ENCODE measurements at places on chromosomes 7 and 10. TPM values are rescaled to one million over a fixed set of nuclear protein-coding genes. Genes with fewer than 3 reads are reported as not detected.

The CUZD1 gene
- 2.9 TPM for total RNA-seq

GRCh38 chr10:5518143-5518542, 6.6 kb upstream of the CALML3 start:
- DNase-seq = no peak

The COL13A1 gene
- total RNA-seq = 0.88 TPM

The LIPJ gene
- 0.19 TPM for total RNA-seq

DNA sequence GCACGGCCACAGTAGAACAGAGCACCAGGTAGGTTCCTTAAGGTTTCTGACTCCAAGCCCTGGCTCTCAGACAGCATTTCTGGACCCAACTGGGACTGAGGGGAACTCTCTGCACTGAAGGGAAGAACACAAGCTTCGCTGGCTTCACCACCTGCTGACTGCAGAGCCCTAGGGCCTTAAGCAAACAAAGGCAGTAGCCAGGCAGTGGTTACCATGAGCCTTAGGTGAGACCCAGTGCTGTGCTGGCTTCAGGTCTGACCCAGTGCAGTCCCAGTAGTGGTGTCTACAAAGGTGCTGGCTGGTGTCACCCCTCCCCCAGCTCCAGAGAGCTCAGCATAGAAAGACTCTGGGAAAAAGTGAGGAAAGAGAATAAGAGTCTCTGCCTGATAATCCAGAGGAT, 59.5 kb downstream of the SIRT1 start:
- DNase-seq = no peak

DNA sequence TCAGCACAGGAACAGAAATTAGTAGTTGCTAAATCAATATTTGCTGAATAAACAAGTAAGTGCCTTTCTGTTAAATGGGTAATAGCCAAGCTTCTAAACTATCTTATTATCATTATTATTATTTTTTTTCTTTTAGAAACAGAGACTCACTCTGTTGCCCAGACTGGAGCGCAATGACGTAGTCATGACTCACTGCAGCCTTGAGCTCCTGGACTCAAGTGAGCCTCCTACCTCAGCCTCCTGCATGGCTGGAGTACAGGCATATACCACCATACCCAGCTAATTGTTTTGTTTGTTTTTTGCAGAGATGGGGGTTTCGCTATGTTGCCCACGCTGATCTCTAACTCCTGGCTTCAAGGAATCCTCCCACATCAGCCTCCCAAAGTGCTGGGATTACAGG, 12.3 kb upstream of the ELN start:
- no peak for DNase-seq

DNA sequence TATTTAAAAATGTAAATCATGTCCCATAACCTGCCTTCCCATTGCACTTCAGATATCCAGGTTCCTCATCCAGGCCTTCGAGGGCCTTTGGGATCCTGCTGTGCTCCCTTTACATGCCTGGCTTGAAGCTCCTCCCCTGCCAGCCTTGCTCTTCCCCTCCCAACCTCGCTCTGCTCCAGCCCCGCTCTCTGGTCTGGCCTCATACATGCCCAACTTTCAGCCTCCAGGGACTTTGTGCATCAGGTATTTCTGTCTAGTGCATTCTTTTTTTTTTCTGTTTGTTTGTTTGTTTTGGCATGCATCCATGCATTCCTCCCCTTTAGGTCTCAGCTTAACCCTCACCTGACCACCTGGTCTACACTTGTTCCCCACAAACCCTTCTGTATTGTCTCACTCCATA, 160.3 kb downstream of the SNX10 start:
- DNase-seq = no peak

DNA sequence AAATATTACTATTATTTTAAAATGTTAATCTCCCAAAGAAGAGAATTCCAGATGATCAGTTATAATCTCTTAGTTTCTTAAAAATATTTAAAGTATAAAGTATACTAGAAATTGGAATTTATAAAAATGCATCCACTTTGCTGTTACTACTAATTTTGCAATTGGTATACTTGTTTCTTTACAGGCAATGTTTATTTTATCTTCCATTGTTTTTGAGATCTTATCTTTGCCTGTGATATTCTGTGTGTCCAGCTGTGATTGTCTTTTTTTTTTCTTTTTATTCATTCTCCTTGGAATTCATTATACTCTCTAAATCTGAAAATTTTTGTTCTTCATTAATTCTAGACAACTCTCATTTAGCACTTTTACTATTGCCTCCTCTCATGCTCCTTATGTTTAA, 652.6 kb downstream of the TNS3 start:
- DNase-seq = no peak

The FOXI2 gene
- 0.24 TPM for total RNA-seq

The EPDR1 gene
- 0.43 TPM for total RNA-seq

GRCh38 chr10:121324678-121325213, 273.5 kb downstream of the FGFR2 start:
- DNase-seq = no peak

DNA sequence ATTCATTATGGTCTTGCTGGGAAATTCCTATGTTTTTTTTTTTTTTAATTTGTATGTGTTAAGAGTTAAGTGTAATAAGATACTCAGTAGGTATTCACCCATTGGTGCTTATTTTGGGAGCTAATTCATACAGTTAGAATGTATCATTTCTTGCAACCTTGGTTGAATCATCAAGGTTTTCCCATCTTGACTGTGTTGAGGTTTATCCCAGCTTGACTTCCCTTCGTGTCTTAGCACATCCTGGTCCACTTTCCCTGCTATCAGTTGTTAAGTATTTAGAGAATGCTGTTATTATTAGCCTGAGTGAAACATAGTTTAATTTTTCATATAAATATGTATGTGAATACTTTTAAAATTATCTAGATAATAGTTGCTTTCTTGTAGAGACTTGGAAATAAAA, 20.8 kb downstream of the RALA start:
- DNase-seq = no peak

GRCh38 chr10:5945561-5946418, 31.6 kb downstream of the IL15RA start:
- DNase-seq = no peak

DNA sequence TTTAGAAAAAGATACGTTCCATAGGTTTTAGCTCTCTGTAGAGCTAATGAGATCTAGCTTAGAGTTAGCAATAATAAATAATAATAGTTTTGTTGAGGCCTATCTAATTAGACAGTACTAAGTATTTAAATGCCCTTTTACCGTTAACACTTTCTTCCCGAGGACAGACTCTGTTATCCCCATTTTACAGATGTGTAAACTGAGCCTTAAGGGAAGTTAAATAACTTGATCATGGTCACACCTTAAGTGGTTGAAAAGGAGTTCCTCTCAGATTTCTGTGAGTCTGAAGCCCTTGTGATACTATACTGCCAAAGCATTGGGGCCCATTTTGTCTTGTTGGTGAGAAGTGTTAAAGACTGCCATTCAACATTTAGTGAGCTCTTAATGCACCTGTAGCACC, 61.6 kb downstream of the CYP51A1 start:
- DNase-seq = no peak

GRCh38 chr10:26507441-26507840, 69.3 kb downstream of the APBB1IP start:
- DNase-seq = no peak

The TMEM130 gene
- not detected for total RNA-seq

The MOGAT3 gene
- not detected for total RNA-seq

The TMEM176A gene
- total RNA-seq = not detected

DNA sequence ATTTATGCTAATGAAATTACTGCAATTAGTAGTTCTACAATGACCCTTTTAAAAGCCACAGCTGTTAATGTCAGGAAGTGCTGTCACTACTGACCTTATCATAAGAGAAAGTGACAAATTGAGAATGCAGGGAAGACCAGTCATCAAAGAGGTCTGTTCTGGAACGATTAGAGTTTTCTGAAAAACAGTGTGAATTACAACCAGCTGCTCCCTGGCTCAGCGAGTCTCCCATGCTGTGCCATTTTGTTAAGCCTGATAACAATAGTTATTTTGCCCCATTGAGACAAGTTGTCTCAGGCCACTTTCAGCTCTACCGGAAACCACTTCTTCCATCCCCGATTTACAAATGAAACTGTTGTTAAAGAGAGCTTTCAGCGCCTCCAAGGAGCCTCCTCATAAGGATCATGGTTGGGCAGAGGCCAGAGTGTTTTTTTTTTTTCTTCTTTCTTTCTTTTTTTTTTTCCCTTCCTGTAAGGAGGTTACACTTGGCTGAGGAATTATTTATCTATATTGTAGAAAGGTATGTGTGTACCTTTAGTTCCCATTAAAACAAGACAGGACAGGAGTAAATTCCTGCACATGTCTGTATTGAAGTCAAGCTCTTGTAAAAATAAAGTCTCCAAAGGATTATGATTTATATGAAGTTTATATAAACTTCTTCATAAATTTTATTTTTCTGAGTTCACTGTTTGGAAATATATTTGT, 173.6 kb downstream of the CDCA7L start:
- no peak for DNase-seq

GRCh38 chr7:6482743-6483119, 35.0 kb upstream of the DAGLB start:
- no peak for DNase-seq

DNA sequence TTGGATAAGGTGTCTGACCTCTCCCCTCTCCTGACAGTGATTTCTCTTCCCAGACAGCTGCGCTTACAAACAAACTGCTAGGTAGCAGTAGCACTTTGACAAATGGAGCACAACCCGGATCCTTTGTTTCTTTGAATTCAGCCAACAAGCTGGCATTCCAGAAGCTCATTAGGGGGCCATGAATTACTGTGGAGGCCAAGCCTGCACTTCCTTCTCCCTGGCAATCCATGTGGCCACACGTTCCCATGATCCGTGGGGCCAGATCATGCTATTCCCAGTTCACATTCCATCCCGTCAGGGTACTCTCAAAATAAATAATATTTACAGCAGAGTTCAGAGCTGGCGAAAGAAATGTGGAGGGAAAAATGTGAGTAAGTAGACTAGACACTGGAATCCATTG, 172.4 kb downstream of the PRPF18 start:
- no peak for DNase-seq

The MMP21 gene
- 0.40 TPM for total RNA-seq

The IGFBP3 gene
- 4.8 TPM for total RNA-seq

- DNase-seq = no peak
Measured at GRCh38 chr10:44607116-44607515, 222.2 kb upstream of the CXCL12 start.

DNA sequence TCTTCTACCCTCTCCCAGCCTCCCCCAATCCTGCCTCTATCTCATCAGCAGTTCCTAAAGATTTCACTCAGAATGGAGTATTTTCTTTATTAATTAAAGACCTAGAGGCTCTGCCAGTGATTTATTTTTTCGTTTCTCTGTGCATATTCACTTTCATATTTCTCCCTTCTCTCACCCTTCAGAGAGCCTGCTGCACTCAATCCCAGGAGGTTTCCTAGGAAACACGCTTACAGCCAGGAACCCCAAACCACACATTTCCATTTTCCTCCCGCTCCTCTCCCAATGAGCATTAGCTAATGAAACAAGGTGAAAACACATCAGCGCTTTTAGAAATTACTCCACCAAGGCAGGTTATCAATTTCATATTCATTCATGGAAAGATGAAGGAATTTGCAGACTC, 180.2 kb downstream of the FRMD4A start:
- no peak for DNase-seq

DNA sequence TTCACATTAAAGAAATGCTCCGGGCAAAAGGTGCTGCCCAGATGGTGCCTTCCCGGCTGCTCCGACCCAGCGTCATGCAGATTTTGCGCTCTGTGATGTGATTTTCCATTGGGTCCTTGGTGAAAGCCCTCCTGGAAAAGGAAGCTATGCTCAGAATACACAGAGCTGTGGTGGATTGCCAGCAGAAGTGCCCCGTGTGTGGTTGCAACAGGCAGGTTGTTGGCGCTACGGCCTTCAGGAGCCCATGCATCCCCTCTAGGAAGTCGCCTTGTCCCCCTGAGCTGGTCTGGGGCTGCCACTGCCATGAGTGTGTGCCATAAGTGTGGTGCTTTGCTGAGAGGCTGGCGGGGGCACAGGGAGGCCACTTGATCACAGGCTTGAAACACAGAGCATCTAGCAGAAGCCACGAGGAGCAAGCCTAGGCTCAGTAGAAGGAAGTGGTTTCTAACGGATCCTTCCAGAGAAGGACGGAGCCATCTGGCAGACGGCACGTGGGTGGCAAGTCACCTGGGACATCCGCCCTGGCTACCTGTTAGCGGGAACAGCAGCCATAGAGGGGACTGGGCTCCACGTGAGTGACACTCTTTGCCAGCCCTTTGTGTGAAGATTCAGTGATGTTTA, 210.9 kb downstream of the CUX1 start:
- DNase-seq = peak; percentile 13

GRCh38 chr7:140310337-140311002, 87.9 kb downstream of the SLC37A3 start:
- DNase-seq = no peak

- DNase-seq = no peak
Measured at GRCh38 chr10:86048973-86049372, 317.6 kb downstream of the GRID1 start.

The CYP3A4 gene
- total RNA-seq = not detected

Measured in naive thymus-derived CD4-positive, alpha-beta T cell (primary cell).